Sigmoid colon (tissue), 7 donors: ENCODE measurements at places on chromosomes 6 and 20. TPM values are rescaled to one million over a fixed set of nuclear protein-coding genes. Genes with fewer than 3 reads are reported as not detected.

The BMP5 gene
- under 0.01 TPM for total RNA-seq

The CST5 gene
- total RNA-seq: not detected

The EDN1 gene
- total RNA-seq: 4.9 TPM

DNA sequence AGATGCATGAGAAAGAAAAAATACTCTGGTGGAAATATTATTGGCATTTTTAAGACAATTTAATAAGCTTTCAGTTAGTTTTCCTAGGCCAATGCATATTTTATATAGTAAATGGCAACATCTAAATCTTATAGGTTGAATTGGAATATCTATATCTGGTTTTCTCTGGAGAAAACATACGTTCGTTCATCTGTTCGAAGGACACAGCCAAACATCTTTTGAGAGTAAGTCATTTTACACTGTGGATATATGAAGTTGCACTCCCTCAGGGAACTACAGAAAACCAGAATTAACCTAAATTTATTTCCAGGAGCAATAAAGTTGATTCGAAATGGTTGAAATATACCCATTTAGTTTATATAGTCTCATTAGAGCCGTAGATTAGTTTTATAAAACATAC is 49.0 kb downstream of the MYLIP start:
- DNase-seq: no peak

DNA sequence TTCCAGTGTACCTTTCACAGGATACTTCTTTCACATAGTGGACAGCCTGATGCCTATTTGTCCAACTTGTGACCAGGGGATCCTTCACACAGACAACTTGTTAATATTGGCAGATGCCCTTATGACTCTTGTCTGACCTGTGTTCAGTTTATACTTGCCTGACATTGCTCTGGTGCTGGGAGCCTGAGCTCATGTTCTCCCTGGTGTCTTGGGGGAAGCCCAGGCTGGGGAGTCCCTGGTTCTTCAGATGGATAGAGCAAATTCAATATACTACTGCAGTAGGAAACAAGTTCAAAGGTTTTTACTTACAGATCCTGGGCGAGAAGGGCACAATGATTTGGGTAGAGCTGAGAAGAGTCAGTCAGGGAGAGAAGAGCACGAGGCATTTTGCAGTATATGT is 76.1 kb downstream of the NKAIN2 start:
- DNase-seq: no peak

The CRISP3 gene
- total RNA-seq: not detected

GRCh38 chr6:29723666-29724588 is 693 bp downstream of the HLA-F start:
- no peak for DNase-seq

DNA sequence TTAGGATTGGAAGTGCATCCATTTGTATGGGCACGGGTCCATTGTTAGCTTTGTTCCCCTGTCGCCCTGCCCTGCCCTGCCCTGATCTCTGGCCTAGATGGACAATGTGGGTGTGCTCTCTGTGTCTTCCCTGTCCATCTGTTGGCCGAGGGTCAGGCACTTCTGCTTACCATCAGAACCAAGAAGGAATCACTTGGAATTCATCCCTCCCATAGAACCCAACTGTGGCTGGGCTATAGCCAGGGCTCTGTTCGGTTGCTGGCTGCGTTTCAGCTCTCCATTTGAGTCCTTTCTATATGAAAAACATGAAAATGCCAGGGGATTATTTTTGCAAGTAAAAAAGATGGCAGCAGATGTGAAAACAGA is 26.6 kb upstream of the TULP4 start:
- no peak for DNase-seq

- no peak for DNase-seq
Observed at GRCh38 chr6:89518352-89519055, 85.6 kb downstream of the ANKRD6 start.

The DAAM2 gene
- 23.2 TPM for total RNA-seq

DNA sequence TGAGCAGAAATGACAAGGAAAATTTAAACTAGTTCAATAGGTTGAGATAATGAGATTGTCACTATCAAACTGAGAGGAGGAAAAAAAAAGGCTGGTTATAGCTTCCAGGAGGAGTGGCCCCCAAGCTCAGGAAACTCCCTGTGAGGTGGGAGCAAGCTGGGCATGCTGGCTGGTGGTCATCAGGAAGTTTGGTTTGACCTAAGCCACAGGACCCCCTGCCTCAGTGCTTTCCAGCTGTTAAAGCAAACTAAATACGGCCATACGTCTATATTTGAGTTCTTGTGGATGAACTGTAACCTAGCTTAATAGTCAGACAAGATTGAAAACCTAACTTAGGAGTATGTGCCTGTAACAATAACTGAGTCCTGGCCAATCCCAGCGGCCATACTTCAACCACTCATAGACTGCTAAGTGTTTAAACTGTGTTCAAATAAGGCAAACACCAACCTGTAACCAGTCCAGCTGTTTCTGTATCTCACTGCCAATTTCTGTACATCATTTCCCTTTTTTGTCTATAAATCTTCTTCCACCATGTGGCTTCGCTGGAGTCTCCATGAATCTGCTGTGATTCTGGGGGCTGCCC is 24.6 kb upstream of the ZBTB24 start:
- DNase-seq: no peak

GRCh38 chr20:64112691-64113443 is 5.5 kb upstream of the NPBWR2 start:
- DNase-seq: peak; percentile 50

GRCh38 chr6:32610682-32611296 is 21.1 kb upstream of the HLA-DRB1 start:
- no peak for DNase-seq

DNA sequence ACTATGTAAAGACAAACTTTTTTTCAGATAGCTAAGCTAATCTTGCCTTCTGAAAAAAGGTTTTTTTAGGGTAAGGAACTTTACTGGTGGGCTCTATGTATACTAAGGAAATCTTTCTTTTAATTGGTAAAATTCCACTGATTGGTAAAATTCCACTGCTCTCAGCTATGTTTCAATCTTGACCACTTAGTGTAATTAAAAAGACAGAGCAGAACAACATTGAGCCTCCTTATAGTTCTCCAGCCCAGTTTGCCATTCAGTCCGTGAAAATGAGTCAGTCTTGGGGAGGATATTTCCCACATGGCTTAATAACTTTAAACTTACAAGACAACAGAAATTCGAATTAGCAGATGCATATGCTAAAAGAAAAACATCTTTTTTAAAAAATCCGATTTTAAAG is 92.7 kb downstream of the EYA4 start:
- DNase-seq: no peak

DNA sequence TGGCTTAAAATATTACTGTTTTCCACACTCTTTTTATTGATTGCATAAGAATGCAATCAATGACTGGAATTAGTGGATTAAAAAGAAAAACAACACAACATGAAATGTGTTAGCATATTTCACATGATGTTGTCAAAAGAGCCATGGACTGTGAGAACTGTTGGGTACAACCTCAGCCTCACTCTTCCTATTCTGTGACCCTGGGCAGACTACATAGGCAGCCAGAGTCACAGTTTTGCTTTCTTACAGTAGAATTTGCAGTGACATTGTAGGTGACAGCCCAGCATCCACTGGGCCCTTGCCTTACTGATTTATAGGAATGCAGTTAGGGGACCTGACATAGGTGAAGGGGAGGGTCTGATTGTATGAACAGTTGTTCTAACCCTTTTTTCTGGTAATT is 471.4 kb upstream of the SLC35B3 start:
- no peak for DNase-seq

The SLC22A1 gene
- total RNA-seq: 1.9 TPM

- no peak for DNase-seq
Observed at GRCh38 chr20:14197097-14197496, 140.3 kb downstream of the FLRT3 start.

DNA sequence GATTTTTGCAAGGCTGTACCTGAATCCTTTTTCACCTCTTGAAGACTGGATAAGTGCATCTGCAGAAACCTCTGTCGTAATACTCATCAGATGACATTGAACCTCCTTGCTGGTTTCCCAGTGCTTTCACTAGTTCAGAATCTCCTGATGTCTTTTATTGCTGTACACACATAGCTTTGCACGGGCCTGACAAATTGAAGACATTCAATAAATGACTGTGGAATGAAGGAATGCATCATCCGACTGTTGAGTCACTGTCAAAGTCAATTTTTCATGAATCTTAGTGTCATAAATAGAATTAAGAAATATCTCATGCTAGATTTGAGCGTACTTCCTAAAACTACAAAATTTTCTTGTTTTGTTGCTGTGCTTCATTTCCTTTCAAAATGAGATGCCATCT is 598.2 kb upstream of the MAP3K7 start:
- no peak for DNase-seq

DNA sequence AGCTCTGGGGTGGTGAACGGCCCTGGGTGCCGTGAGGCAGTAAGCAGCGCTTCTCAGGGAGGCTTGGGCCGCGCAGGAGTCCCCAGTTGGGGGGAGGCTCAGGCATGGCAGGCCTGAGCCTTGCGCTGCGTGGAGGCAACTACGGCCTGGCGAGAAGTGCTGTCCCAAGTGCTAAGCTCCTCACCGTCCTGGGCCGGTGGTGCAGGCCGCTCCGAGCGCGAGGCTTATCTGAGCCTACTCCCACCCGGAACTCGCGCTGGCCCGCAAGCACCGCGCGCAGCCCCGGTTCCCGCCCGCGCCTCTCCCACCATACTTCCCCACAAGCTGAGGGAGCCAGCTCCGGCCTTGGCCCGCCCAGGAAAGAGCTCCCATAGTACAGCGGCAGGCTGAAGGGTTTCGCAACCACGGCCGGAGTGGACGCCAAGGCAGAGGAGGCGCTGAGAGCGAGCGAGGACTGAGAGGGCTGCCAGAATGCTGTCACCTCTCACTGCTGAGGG is 1.8 kb upstream of the WRNIP1 start:
- DNase-seq: peak; percentile 69

The SLC22A2 gene
- total RNA-seq: 0.99 TPM

- no peak for DNase-seq
Observed at GRCh38 chr20:36004045-36004444, 35.7 kb downstream of the CNBD2 start.

DNA sequence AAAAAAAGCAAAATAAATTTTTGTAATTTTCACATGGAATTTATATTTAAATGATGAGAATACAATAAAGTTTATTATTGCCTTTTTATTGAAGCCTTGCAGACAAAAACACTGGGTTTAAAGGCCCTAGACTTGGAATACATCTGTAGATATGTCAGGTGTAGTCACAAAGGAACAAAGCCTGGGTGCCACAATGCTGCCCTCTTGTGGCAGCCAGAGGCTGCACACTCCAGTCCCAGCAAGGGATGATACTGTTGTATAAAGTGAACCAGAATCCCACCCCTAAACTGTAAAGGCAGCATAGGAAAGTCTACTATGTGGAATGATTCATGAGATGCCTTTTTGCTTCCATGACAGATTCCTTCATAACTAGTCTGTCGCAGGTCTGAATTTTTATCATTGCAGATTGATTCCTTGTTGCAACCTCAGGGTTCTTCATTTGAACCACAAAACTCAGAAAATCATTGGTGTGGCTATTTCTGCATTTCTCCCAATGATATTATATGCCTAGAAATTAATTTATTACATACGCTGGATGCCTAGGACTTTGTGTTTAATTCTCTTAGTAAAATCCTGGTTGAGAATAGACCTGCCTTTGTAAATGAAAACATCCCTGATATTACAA is 37.0 kb downstream of the MAK start:
- DNase-seq: no peak

GRCh38 chr6:142307963-142308748 is 6.3 kb downstream of the ADGRG6 start:
- no peak for DNase-seq
